ENCODE measurements at places on chromosomes 7 and 10.

- DNase-seq, result no peak
Measured at GRCh38 chr10:110413903-110414547, 83.7 kb upstream of the DUSP5 start.

DNA sequence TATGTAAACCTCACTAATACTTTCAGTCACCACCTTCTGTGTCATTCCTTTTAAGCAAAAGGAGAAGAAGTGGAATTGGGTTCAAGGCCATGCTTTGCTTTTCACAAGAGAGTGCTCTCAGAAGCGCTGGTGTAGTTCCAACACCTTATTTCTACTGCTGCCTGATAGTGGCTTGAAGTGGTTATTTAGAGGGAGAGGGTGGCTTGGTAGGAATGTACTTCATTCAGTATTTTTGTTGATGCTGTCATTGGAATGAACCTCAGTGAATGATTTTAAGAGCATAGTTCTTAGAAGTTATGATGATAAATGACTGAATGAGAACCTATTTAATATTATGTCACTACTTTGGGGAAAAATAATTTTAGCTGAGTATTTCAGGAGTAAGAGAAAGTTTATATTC, 396.7 kb downstream of the EXOC4 start:
- DNase-seq, result no peak

- no peak for DNase-seq
Measured at GRCh38 chr7:55100544-55101327, 81.9 kb downstream of the EGFR start.

DNA sequence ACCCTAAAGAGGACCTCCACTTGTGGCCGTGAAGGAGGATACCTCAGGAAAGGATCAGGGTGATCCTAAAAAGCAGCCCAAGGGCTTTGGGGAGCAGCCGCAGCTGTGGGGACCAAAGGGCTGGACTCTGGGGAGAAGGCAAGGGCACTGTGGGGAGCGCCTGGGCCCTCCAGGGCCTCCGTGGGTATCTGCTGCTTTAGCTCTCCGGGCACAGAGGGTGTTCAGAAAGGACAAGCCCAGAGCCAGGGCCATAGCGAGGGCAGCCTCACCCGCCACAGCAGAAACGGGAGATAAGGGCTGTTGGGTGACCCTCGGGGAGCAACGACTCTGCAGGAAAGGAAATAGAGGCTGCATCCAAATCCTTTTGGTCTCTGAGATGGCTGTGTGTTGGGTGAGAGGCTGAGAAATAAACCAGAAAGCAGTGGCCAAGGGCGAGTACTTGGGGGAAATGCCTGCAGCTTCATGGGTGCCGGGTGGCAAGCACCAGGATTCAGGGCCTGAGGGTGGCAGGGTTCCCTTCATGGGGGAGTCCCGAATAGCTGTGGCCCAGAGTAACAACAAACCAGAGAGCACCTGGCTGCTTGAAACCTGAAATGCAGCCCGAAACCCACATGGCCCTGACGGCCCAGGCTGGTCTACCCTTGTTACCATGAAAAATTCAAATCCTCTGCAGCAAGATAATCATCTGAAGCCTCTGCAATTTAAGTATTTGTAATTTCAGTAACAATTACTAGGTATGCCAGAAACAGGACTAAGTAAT, 95.2 kb downstream of the VIPR2 start:
- no peak for DNase-seq

- DNase-seq, result peak; percentile 30
Measured at GRCh38 chr7:29194594-29195427, at the start of gene CHN2. Gene CHN2 (plus strand): TSS chr7:29194775.

- DNase-seq, result no peak
Measured at GRCh38 chr7:63023182-63023787, 975.4 kb upstream of the ZNF722 start.

- no peak for DNase-seq
Measured at GRCh38 chr10:63286754-63287264, 153.7 kb downstream of the NRBF2 start.

- DNase-seq, result no peak
Measured at GRCh38 chr10:116926426-116926825, 77.1 kb downstream of the ENO4 start.

DNA sequence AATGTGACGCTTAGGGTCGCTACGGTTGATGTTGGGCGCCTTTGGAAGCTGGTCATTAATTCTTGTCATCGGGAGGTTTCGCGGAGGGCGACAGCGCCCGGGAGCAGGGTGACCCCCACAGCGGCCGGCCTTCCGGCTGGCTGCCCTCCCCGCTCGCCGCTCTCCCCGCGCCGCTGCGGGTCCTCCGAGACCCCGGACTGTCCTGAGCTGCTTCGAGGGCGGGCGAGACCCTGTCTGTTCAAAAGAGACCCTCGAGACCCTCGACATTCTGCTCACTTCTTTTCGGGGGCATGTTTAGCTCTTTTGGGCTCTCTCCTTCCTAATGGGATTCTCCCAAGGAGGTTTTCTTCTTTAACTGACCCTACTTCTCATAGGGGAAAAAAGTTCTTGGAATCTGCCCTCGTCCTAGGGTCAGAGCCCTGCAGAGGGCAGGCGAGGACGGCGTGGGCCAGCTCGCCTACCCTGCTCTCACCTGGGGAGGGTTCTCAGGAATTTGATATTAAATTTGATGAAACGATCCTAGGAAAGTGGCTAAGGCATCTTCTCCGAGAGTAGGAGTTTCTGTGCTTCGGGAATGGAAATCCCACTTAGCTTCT, 257.0 kb downstream of the OTUD1 start:
- peak; percentile 5 for DNase-seq

DNA sequence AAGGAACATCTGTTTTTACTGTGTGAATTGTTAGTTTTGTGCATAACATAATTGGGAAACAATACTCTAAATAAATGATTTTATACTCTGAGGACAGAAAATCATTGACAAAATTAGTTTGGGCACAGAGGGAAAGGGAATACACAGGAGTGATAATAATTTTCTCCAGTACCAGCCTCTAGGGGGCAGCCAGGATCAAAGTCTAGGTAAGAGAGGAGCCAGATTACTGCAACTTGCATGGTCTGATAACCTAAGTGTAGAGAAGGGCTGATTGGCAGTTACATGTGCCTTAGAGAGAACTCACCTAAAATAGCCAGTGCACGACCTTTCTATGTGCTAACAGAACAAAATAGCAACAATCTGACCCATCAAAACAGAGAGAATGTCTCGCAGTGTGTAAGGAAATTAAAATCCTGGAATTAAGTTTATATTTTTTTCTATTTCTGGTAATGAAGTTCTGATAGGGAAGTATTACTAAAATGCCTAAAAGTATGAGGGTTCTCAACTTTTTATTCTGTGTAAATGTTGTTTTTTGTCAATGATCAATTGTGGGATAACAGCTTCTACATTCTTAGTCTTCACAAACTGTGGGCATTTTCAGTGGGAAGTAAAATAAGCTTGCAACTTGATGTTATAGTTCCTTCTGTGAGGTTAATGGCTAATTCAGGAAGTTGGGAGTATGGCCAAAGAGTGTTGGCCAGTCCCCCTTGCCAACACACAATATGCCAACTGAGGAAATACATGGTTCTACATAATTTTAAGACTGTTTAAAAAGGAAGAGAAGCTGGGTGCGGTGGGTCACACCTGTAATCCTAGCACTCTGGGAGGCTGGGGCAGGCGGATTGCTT, 66.4 kb downstream of the EXOC6 start:
- DNase-seq, result peak; percentile 38

GRCh38 chr10:24645784-24646183, 77.9 kb downstream of the ARHGAP21 start:
- DNase-seq, result no peak

- peak; percentile 84 for DNase-seq
Measured at GRCh38 chr7:90211391-90212148, at the start of gene STEAP2. Gene STEAP2 (plus strand): TSS chr7:90211740. CDS start chr7:90225083, 13,343 bp downstream.

DNA sequence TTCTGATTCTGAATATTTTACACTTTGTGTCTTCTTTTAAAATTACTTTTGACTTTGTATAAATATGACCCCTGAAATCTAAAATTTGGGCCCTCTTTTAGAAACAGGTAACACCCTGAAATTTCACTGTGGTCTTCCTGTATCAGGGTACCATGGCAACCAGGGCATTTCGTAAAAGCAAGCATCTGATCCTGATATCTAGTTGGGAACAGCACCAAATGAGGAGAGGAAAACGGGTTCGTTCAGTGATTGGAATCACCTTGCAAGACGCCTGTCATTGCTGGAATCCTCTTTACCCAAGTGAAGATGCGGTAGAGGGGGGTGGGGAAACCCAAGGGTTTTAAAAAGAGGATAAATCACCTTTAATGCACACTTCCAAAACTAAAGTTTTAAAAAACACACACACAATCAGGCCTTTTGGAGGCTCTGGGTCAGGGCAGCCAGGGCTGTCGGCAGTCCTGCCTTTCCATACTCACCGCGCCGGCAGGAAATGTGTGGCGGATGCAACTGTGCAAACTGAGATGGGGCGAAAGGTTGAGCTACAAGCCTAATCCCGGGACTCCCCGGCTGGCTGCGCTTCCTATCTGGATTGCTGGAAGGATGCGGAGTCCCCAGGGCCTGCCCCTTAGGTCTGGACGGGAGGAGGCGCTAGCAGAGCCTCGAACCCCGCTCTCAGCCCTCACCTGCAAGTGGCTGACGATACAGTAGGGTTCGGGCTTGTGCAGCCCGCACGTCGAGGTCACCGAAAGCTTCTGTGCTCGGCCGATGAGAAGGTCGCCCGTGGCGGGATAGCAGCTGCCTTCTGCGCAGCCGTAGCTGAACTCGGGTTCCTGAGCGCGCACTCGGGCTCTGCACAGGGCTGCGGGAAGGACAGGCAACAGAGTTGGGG, 1.8 kb downstream of the LAMB1 start:
- no peak for DNase-seq

- no peak for DNase-seq
Measured at GRCh38 chr10:100645613-100646392, 99.6 kb upstream of the PAX2 start.

DNA sequence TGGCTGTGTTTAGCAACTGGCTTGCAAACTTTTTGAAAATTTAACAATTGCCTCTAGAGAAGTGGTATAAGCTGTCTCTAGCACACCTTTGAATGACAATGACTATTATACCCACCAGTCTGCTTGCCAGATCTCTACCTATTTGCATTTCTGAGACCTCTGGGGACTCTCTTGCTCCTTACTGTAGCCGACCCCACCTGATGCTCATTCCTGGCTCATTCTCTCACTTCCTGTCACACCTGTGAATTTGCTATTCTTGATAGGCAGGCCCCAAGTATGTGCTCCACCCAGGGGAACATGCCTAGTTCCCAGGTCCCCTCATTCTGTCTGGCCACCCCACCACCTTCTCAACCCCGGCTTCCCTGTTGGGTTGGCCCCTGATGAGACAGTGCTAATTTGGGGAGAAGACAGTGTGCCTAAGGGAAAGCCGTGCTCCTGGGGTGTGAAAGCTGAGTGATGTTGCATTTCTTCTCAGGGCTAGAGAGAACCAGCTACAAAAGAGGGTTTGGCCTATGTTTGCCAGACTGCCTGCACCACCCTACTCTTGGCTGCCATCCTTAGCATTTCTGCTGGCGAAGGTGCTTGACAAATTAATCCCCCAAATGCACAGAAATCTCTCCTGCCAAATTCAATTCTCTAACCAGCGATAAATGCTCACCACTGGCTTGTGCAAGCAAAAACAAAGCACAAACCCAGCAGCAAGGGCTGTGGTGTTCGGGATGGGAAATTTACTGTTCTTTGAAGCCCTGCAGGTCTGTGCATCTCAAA, 138.2 kb downstream of the RPS24 start:
- no peak for DNase-seq

GRCh38 chr7:139132887-139133286, 23.4 kb upstream of the ZC3HAV1 start:
- DNase-seq, result no peak

GRCh38 chr7:148916186-148916585, 32.1 kb upstream of the EZH2 start:
- no peak for DNase-seq

GRCh38 chr7:35754741-35755140, 46.1 kb upstream of the SEPTIN7 start:
- no peak for DNase-seq

GRCh38 chr7:139044813-139045794, 9.3 kb upstream of the ZC3HAV1L start:
- no peak for DNase-seq

DNA sequence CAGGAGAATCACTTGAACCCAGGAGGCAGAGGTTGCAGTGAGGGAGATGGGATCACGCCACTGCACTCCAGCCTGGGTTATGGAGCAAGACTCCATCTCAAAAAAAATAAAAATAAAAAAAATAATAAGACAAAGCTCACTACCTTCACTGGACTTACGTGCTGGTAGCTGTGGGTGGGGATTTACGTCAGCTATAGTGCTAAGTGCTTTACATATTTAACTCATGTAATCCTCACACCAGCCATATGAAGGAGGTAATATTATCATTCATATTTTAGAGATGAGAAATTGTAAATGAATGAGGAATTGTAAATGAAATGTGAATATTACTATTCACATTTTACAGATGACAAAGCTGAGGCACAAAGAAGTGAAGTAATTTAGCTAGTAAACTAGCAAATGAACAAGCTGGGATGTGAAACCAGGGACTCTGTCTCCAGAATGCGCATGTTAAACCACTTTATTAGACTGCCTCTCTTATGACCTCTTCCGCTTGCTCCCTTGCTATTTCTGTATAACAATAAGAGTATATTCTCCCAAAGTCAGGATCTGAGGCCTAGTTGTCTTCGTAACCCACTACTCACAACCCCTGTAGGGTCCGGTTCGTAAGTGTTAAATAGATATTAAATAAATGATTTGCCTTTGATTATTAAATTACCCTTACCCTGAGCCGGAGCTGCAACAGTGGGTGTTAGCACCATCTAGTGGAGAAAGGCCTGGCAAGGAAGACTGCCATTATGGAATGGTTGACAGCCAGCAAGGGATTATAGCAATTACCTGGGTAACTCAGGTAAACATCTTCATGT, 70.2 kb downstream of the HTR7 start:
- peak; percentile 19 for DNase-seq

GRCh38 chr7:105354383-105354782, 34.3 kb downstream of the SRPK2 start:
- no peak for DNase-seq

- DNase-seq, result no peak
Measured at GRCh38 chr10:133461841-133462240, 8.1 kb downstream of the SCART1 start.

DNA sequence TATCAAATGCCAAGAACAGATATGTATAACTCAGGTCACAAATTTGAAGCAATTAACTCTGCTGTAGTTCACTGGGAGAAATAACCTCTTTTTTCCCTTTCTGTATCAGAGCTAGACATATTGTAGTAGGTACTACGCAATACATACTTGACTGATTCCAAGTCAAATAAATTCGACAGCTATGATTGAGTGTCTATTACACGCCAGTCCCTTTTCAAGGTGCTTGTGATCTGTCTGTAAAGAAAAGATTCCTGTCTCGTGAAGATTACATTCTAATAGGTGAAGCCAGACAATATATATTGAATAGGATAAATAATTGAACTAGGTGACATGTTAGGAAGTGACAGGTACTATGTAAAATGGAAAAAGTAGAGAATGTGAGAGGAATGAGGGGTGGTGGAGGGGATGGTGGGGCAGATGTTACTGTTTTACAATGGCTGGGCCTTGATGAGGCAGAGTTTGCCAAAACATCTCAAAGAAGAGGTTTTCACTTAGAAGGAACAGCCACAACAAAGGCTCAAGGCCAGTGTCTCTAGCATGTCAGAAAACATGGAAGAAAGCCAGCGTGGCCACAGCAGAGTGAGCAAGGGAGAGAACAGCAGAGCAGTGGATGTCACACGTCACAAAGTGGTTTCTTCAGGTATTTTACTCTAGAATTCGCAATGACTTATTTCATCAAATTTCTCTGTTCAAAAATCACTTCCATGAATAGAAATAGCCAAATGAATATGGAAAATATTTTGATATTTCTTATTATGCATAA, 282.6 kb upstream of the CACNA2D1 start:
- no peak for DNase-seq

GRCh38 chr10:90919683-90920574, 958 bp downstream of the ANKRD1 start:
- DNase-seq, result no peak

All from NCI-H524 (cell line).